Smooth muscle cell of the coronary artery (primary cell): ENCODE measurements at places on chromosomes 5 and 9. TPM values are rescaled to one million over a fixed set of nuclear protein-coding genes. Genes with fewer than 3 reads are reported as not detected.

SPZ1 gene
- not detected in 2 replicates for total RNA-seq

ENHO gene
- 0.12 TPM in 1 of 2 replicates, not detected in the other for total RNA-seq

SPINK4 gene
- total RNA-seq, result not detected in 2 replicates

NR2F1-AS1 gene
- total RNA-seq, result 16.0 and 24.2 TPM in 2 replicates

INSL6 gene
- not detected in 2 replicates for total RNA-seq

KCNN2 gene
- not detected in 2 replicates for total RNA-seq

TAF11L5 gene
- total RNA-seq, result not detected in 2 replicates

HTR1A gene
- total RNA-seq, result not detected in 2 replicates

PITX1 gene
- 0.12 and 0.68 TPM in 2 replicates for total RNA-seq

JAKMIP2 gene
- 0.15 TPM in 1 of 2 replicates, not detected in the other for total RNA-seq

WWC1 gene
- total RNA-seq, result 0.38 and 3.2 TPM in 2 replicates

DOK3 gene
- total RNA-seq, result 0.90 and 0.94 TPM in 2 replicates

CARD6 gene
- total RNA-seq, result 8.9 and 11.7 TPM in 2 replicates

TAF11L10 gene
- total RNA-seq, result not detected in 2 replicates
